ENCODE measurements at places on chromosomes 6 and 20. TPM values are rescaled to one million over a fixed set of nuclear protein-coding genes. Genes with fewer than 3 reads are reported as not detected.

RBM24 gene
- total RNA-seq: 2.9 TPM

BTN1A1 gene
- not detected for total RNA-seq

SPAG4 gene
- 18.4 TPM for total RNA-seq

DEFB124 gene
- total RNA-seq: not detected

SIRPB1 gene
- not detected for total RNA-seq

SLC44A4 gene
- total RNA-seq: not detected

TREML2 gene
- not detected for total RNA-seq

COL12A1 gene
- 724 TPM for total RNA-seq

SH3BGRL2 gene
- total RNA-seq: 2.2 TPM

BPIFA1 gene
- not detected for total RNA-seq

CUL9 gene
- 41.0 TPM for total RNA-seq

CD83 gene
- 1.6 TPM for total RNA-seq

PRL gene
- not detected for total RNA-seq

GDAP1L1 gene
- not detected for total RNA-seq

Measured in smooth muscle cell of the pulmonary artery (primary cell).